Cerebellar nuclear complex (tissue), 1 donor: ENCODE measurements at places on chromosomes 6 and 20.

GRCh38 chr6:38797391-38797790 lies 82.3 kb downstream of the DNAH8 start:
- DNase-seq, result no peak

GRCh38 chr6:154482858-154483257 lies 27.6 kb downstream of the CNKSR3 start:
- no peak for DNase-seq

- DNase-seq, result no peak
Measured at GRCh38 chr6:129832299-129832698, 28.8 kb downstream of the TMEM244 start.

GRCh38 chr20:19552221-19553180 lies 205.6 kb upstream of the RIN2 start:
- no peak for DNase-seq

DNA sequence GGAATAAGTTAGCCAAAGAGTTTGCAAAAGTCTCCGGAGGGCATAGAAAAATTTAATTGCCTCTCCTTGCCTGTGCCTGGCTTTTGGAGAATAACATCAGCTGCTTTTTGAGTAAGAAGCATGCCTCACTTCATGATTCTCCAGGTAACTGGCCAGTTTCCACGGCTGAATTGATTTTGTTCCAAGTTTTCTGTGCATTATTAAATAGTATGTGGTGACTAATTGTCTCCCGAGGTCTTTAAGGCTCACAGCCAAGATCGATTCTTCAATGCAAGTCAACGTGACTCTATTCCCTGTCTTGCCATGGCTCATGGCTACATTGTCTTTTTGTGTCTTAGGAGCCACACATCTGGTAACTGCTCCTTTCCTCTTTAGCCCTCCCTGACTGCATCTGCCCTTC lies 54.2 kb downstream of the CNR1 start:
- no peak for DNase-seq

DNA sequence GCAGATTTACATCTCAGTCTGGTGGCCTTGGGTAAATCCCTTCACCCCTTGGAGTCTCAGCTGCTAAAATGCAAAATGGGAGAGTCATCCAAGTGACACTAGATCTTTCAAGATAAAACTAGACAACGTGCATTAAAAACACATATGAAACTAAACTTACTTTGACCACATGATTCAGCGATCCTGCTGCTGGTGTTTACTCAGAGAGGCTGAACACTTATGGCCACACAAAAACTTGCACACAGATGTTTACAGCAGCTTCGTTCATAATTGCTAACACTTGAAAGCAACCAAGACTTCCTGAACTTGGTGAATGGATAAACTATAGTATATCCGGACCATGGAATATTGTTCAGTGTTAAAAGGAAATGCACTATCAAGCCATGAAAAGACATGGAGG lies 55.3 kb upstream of the GPR6 start:
- DNase-seq, result no peak

DNA sequence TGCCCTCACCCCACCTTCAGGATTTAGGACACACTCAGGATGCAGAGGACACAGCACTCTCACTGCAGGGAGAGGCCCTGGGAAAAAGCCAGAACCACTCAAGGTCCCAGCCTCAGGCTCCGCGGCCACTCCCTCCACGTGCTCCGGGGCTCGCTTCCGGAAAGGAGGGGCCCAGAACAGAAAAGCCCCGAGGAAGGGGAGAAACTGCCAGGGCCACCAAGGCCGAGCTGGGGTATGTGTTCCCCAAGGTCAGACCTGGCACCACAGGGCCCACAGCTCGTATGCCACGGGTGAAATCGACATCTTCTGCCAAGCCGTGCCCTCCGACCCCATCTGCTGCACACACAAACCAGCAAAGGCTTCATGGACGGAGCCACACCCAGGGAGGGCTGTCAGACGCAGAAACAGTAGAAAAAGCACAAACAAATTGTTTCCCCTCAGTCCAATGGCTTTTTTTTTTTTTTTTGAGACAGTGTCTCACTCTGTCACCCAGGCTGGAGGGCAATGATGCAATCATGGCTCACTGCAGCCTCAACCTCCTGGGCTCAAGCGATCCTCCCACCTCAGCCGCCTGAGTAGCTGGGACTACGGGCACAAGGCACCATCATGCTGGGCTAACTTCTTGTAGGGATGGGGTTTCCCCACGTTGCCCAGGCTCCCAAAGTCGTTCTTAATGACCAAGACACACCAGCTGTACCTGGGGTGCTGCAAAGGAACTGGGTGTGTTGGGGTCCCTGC lies 33.4 kb downstream of the SLC2A4RG start:
- DNase-seq, result no peak

DNA sequence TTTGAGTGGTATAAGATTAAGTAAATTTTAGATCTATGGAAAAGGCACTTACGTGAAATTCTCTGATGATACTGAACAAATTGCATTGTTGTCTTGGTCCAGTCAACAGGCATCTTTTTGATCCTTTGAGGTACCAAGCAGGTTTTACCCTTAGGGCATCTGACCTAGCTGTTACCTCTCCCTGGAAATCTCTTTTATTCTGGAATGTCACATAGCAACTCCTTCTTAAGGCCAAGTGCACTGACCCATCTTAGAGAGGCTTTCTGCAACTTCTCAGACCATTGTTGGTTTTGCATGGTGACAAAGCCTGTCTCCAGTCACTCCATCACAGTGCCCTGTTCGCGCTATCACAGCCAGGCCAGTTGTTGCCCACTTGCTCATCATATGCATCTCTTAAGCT lies 42.0 kb downstream of the TPD52L1 start:
- no peak for DNase-seq

DNA sequence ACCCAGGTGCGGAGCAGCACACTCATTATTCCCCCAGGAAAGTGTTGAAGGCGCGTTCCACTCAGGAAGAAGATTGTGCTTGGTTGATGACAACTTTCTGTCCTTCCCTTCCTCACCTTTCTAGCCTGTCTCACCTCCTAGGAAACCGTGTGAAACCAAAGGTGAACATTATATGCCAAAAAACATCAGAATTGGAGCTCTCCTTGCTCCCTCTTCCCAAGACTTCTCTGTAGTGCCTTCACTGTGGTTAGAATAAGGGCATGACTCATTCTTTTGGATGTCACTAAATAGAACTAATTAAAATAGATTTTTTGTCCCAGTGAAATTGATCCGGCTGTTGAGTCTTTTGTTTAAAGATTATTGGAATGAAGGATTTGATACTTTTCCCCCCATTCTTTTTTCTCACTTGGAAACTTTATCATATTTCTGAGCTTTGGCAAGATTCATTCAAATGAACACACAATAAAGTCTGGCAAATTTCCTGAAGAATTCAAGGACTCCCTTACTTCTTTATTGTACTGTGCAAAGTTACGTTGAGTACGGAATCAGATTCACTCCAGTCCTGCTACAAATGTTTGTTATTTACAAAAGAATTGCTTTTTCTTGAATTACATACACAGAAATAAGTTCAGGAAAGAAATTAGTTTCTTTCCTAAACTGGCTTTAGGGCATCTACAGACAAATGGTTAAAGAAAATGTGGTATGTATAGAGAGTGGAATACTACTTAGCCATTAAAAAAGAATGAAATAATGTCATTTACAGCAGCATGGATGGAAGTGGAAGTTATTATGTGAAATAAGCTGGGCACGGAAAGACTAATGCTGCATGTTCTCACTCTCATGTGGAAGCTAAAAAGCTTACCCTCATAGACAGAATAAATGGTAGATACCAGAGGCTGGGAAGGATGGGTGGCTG lies 142.8 kb upstream of the AKAP12 start:
- DNase-seq, result no peak

- DNase-seq, result no peak
Measured at GRCh38 chr6:148392671-148393070, 50.0 kb downstream of the SASH1 start.

DNA sequence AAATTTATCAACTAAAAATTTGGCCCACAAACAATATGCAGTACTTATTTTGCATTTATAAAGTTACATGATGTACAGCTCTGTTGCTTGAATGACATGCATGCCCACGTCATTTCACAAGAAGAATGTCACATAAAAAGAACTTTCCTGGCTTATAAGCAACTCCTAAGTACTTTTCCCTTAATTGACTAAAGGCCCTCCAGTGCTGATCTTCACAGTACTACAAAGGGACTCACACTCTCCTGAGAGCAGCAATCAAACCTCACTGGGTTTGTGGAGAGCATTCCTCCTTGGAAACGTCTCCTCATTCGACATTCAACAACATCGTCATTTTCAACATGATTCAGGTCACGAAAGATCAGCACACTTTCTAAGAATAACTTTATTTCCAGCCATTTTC lies 111.1 kb downstream of the IPCEF1 start:
- DNase-seq, result no peak

DNA sequence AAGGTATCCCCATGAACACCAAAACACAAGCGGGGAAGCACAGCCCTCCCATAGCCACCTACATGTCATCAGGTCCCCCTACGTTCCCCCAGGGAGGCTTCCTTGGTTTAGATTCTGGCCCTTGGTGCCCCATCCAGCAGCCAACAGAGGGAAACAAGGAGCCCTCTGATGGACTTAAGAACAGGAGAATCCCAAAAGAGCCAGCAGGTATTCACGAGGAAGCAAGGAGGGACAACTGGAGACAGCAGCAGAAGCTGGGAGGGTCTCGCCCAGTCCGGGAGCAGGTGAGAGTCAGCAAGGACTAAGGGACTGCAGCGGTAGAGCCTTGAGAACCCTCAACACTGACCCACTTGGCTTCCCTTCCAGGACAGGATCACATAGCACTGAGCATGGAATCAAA lies 58.4 kb upstream of the TOP1 start:
- no peak for DNase-seq
